ENCODE measurements at places on chromosomes 13 and 19.

- no peak for ATAC-seq
Observed at GRCh38 chr13:53747825-53748224, 719.2 kb downstream of the OLFM4 start.

DNA sequence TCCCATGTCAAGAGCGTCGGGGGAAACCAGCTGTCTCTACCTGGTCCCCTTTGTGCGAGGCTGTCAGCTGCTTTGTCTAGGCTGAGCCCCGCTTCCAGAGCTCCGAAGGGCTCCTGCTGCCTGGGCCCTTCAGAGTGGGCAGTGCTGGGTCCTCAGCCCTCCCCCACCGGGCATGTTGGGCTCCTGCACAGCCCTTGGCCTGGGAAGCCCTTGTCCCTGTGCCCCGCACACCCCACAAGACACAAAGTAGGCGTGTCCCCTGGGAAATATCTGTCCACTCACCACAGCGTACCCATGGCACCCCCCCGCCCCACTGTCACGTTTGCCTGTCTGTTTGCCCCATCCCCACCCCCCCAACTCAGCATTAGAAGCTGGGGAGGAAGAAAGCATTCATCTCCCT, 39.6 kb upstream of the RANBP3 start:
- ATAC-seq: no peak

DNA sequence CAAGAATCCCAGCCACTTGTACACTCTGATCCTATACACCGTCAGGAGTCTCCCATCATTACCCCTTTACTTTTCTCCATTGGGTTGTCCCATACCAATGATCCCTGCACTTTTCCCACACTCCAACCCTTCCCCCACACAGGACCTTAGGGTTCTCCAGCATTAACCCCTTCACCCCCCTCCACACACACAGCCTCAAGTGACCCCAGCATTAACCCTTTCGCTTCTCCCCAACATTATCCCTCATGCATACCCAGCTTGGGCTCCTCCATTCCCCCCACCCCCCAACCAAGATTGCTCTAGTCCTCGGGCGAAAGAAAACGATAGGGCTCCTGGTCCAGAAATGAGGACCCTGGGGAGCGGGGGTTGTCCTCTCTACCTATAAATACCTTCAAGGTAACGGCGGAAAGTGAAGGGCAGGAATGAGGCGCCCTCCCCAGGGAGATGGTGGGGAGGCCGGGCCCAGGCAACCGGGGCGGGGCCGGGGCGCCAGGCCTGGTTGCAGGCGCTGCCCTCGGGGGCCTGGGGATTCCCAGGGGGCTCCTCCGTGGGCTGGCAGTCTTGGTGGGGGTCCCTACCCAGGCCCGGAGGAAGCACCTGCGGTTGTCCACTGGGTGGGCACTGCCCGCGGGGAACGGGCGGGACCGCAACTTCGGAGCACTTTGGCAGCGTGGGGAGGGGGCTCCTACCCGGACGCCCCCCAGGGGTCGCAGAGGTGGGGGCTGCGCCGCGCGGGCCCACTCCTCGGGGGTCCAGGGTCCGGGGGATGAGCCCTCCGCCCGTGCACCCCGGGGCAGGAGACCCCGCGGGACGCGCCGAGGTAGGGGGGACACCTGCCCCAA, 757 bp downstream of the WIZ start:
- no peak for ATAC-seq

- ATAC-seq: no peak
Observed at GRCh38 chr13:32941368-32941767, 74.9 kb upstream of the KL start.

DNA sequence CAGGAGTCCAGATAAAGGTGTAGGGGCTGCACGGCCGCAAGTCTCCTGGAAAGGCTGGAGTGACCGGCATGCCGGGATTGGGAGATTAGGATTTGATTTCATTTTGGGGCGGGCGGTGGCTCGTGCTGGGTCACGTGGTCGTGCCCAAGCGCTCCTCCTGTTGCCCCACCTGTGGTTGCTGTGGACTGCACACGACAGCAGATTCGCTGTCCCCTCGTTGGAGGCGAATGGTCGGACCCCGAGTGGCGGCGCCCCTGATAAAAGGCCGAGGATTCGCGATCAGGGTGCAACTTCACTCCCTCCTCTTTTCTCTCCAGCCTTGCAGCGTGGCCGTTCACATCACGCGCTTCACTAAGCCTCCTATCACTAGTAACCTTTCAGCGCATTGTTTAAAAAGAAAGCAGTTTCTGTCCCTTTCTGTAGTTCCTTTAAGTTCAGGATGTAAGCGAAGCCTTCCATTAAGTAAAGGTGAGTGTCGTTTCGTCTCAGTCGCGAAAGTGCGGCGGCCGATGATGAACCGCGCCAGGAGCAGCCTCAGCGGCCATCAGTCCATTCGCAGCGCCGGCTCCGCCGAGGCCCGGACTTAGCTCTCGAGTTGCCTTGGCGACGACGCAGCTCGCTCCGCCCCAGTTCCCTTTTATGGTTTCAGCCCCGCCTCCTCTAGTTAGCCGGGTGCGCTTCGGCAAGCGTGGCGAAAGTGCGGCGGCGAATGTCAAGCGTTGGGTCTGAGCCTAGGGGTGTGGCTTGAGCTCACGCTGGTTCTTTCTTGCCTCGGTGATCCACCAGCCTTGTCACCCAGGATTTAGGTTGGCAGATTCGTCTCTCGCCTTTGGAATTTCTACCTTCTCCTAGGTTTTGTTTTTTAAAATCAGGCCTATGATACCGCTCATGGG, 1.7 kb upstream of the PPP1R37 start:
- ATAC-seq: peak; percentile 93

GRCh38 chr19:37220383-37220782, 2.4 kb downstream of the ZNF383 start:
- no peak for ATAC-seq

DNA sequence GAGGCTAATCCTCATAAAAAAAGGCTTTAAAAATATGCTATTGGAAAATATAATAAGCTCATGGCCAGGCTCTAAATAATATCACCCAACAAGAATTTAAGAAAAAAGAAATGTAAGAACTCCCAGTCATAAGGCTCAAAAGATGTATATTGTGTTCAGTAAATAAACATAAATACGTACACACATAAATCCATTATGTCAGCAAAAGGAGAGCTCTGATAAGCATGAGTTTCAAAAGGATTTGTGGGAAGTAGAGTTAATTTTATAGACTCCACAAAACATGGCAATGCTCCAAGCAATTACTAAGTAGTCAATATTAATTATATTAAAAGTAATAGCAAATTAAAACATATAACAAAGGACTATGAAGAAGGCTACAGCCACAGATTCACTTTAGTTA, 37.3 kb upstream of the TRPC4 start:
- no peak for ATAC-seq

DNA sequence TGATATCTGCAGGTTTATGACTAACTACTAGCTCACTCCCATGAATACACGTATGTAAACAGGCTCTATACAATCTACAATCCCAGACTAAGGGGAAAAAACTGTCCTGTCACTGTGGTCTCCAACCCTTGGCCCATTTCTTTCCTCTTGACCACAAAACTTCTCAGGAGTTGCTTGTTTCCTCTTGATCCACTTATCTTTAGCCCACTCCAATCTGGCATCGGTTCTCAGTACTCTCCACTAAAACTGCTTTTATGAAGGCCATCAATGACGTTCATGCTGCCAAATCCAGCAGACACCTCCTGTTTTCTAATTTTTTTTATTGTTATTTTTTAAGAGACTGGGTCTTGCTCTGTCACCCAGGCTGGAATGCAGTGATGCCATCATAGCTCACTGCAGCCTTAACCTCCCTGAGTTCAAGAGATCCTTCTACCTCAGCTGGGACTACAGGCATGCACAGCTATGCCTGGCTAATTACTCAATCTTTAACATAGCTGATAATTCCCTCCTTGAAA, 31.9 kb upstream of the USPL1 start:
- no peak for ATAC-seq

DNA sequence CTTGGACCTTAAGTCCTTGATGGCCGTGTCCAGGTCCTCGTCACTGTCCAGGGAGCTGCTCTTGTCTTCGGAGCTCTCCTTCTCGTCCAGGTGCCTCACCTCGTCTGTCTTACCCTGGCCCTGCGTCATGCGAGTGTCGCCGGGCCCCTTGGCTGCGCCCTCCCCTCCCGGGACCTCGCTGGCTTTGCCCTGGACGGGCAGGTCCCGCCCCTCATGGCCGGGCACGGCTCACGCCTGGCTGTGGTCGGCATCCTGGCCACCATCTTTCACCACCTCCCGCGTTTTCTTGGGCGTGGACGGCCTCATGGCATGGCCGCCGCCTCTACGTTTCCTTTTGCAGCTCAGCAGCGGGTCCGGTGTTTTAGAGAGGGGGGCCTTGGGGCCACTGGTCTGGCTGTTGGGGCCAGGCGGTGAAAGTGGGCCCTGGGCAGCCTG, 14.8 kb downstream of the RB1 start:
- ATAC-seq: peak; percentile 18
